ENCODE measurements at places on chromosomes 12 and 14. TPM values are rescaled to one million over a fixed set of nuclear protein-coding genes. Genes with fewer than 3 reads are reported as not detected.

- no peak for DNase-seq
Observed at GRCh38 chr14:79464468-79464867, 746.8 kb downstream of the DIO2 start.

GRCh38 chr14:101121508-101122139 lies 218.1 kb upstream of the RTL1 start:
- no peak for DNase-seq

HOXC9 gene
- total RNA-seq: not detected

DNA sequence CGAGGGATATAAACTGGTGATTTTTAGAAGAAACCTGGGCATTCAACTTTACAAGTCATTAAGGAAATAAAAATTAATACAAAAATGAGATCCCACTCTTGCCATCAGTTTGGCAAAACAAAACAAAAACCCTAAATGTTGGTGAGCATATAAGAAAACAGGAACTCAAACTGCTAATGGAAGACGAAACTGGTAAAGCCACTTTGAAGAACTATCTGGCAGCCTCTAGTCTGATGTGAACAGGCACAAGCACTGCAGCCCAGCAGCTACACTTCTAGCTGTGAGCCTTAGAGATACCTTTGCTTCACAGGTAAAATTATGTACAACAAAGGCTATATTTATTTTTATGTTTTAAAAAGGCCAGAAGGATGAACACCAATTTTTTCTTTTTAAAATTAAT lies 459.6 kb downstream of the ZFP36L1 start:
- DNase-seq: no peak

SYNDIG1L gene
- total RNA-seq: not detected

All from activated naive CD8-positive, alpha-beta T cell treated with anti-CD3 and anti-CD28 coated beads for 36 hours (primary cell).